BJ (cell line): ENCODE measurements at places on chromosomes 4 and X.

DNA sequence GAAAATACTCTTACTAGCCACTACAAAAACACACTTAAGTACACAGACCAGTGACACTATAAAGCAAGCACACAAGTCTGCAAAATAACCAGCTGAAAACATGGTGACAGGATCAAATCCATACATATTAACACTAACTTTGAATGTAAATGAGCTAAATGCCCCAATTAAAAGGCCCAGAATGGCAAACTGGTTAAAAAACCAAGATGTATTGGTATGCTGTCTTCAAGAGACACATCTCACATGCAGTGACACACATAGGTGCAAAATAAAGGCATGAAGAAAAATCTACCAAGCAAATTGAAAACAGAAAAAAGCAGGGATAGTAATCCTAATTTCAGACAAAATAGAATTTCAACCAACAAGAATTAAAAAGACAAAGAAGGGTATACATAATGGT is 10.9 kb downstream of the PF4 start:
- DNase-seq: no peak

DNA sequence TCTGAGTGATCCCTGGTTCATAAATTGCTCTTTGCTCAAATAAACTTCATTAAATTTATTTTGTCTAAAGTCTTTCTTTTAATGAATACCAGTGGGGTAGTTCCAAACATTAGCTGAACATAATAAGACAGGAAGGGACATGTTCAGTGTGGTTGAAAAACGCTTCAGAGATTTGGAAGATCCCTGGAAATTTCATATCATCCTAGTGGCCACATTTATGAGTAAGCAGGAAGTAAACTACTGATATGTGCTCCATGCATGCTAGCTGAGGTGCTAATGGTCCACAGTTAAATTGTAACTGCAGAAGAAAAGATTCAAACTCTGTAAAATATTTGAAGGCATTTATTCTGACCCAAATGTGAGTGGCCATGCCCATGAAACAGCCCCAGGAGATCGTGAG is 1328.7 kb downstream of the ADGRL3 start:
- no peak for DNase-seq

DNA sequence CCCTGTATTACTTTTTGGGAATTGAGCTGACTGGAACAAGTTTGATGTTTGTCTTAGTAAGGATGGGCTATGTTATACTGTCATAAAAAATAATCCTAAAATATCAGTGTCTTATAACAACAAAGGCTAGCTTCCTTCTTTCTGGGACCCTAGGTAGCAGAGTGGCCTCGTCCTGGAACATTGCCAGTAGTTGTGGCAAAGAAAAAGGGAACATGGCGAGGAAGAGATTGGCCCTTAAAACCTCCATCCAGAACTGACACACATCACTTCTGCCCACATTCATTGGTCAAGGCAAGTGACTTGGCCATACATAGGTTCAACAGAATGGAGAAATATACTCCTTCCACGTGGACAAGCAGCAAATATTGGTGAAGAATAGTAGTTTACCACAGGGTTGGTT is 287.9 kb downstream of the PPP1R2C start:
- no peak for DNase-seq

DNA sequence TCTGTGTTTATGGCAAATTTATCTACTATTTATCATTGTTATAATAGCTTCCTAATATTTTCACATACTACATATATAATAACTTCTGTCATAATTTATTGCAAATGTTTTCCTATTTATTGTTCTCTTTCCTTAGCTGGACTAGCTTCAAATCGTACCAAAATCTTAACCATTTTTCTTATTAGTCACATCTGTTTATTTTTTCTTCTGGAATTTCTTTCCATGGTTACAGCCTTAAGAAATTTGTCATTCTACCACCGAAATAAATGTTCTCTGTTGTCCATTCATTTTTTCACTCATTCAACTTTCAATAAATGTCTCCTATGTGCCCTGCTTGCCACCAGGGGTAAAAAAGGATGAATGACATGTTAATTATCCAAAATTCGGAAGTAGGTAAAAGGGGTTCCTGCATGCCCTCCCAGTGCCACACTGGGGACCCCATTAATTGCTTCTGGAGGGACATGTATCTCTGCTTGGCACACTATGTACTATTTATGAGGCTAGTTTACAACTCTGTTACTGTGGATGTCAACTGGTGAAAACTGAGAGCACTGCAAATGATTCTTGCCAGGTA is 182.1 kb downstream of the SH3KBP1 start:
- DNase-seq: peak; percentile 39

DNA sequence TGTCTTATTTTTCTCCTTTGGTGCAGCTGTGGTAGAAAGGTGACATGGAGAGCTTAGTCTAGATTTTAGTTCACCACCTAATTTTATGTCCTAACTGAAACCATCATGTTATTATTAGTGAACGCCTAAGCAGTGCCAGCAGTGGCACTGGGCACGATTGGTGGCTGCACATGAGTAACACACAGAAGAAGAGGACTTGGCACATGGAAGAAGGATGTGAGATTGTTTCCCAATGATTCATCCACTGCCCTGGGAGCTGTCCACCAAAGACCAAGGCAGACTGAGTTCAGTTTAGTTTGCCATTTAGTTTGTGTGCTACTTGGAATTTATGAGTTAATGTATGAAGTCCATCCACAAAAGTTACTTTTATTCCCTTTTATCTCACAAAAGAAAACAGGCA is 68.1 kb upstream of the NAP1L5 start:
- peak; percentile 45 for DNase-seq

- DNase-seq: no peak
Observed at GRCh38 chrX:152968193-152968592, 25.7 kb downstream of the PNMA5 start.

GRCh38 chr4:2412534-2412884 is 5.9 kb downstream of the ZFYVE28 start:
- DNase-seq: no peak

- no peak for DNase-seq
Observed at GRCh38 chr4:113145147-113145518, 95.7 kb downstream of the ANK2 start.

DNA sequence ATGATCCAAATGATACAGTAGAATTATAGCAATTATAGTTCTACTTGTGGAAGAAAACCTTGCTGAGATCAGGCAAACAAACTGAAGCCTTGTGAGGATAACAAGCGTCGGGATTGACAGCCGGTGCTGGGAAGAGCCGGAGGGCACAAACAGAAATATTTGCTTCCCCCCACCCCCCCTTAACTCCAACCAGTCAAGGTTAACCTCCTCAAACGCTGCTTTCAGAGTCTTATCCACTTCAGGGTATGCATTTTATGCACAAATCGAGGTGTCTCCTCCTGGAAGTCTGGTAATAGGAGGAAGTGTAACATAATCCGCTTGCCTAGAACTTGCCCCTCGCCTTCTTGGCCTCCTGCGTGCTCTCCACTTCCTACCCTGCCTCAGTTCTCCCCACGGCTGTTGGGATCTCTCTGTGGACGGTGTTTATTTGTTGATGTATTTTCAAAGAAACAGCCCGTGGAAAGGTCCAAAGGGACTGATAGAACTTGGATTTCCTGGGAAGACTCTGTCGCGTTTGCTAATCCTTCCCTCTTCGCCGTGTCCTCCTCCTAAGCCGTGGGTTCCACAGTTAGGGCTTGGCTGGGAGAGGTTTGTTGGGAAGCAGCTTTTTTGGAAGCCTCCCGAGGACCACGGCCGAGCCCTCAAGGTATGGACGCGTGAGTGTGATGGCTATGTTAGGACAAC is 4.1 kb upstream of the ARX start:
- no peak for DNase-seq

GRCh38 chr4:174036111-174036510 is 247.4 kb downstream of the FBXO8 start:
- no peak for DNase-seq

- no peak for DNase-seq
Observed at GRCh38 chr4:77167866-77168265, 10.9 kb downstream of the CCNG2 start.

GRCh38 chr4:90317785-90318184 is 190.6 kb downstream of the CCSER1 start:
- DNase-seq: peak; percentile 84

GRCh38 chr4:7932287-7932686 is 7.4 kb downstream of the AFAP1 start:
- DNase-seq: no peak

DNA sequence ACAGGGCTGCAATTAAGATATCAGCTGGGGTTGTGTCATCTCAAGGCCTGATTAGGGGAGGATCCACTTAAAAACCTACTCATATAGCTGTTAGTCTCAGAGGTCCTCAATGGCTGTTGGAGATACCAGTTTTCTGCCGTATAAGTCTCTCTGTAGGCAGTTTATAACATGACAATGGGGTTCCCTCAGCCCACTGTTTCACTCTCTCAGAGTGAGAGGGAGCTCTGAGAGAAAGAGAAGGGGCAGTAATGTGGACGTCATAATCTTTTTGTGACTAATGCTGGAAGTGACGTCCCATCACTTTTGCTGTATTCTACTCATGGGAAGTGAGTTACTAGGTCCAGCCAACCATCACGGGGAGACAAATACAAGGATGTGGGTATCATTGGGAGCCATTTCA is 70.3 kb downstream of the STIM2 start:
- DNase-seq: no peak

DNA sequence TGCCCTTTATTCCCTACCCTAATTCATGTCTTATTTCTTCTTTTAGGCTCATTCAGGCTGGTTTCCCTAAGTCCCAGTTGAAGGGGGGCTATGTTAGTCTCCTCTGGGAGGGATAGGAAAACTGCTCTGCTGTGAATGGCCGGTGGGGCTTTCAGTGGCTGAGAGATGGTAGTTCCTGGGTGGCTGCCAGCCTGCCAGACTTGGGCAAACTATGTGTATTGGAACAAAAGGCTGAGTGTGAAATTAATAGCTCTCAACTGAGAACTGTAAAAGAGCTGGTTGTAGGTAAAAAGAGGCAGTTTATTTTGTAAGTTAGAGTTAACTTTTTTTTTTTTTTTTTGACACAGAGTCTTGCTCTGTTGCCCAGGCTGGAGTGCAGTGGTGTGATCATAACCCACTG is 28.8 kb downstream of the ARHGAP10 start:
- DNase-seq: no peak
